Bronchial smooth muscle cell (primary cell): ENCODE measurements at places on chromosomes 2 and 18. TPM values are rescaled to one million over a fixed set of nuclear protein-coding genes. Genes with fewer than 3 reads are reported as not detected.

The GNLY gene
- not detected in 2 replicates for total RNA-seq

The MREG gene
- total RNA-seq: 1.5 and 1.6 TPM in 2 replicates

The RAPGEF4 gene
- total RNA-seq: 0.79 and 1.9 TPM in 2 replicates

The CHRND gene
- total RNA-seq: not detected in 2 replicates

The TTR gene
- not detected in 2 replicates for total RNA-seq

The CAPN13 gene
- total RNA-seq: not detected in 2 replicates

The C2orf80 gene
- total RNA-seq: not detected in 2 replicates
